Smooth muscle cell of the brain vasculature (primary cell): ENCODE measurements at places on chromosomes 2 and 18.

DNA sequence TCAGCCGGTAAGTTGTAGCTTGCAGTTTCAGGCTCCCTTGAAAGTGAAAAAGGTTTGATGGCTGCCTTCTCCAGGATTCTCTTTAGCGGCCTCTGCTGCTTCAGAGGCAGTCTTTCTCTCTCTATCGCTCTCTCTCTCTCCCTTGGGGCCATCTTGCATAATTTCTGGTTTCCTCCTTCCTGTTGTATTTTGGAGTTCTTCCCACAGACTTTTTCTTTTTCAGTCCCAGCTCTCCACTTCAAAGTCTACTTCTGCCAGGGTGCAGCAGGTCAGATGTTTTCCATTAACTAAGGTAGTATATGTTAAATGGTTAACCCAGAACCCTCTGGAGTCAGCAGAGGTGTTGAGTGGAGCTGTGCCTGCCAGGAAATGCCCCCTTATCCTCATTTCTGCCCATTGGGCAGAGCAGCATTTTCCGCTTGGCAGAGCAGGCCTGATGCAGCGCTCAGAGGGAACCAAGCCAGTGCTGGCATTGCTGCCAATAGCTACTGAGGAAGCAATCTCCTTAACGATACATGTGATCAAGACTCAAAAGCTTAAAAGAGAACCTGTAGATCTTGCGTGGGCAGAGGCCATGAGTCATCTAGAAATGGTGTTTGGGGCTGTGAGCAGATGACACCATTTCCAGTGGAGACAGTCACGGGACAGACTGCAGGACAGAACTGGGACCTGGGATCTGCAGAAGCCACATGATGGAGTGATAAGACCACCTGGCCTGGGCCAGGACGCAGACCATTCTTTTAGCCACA is 20.8 kb downstream of the DBI start:
- peak; percentile 40 for DNase-seq

GRCh38 chr2:212727751-212728150 is 189.1 kb upstream of the ERBB4 start:
- DNase-seq: no peak

GRCh38 chr2:20080839-20081415 is 29.5 kb upstream of the LAPTM4A start:
- DNase-seq: no peak

DNA sequence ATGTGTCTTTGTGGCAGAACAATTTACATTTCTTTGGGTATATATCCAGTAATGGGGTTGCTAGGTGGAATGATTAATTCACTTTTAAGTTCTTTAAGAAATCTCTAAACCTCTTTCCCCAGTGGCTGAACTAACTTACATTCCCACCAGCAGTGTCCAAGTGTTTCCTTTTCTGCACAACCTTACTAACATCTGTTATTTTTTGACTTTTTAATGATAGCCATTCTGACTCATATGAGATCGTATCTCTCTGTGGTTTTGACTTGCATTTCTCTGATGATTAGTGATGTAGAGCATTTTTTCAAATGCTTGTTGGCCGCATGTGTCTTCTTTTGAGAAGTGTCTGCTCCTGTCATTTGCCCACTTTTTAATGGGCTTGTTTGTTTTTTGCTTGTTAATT is 43.1 kb upstream of the PTH2R start:
- DNase-seq: no peak

DNA sequence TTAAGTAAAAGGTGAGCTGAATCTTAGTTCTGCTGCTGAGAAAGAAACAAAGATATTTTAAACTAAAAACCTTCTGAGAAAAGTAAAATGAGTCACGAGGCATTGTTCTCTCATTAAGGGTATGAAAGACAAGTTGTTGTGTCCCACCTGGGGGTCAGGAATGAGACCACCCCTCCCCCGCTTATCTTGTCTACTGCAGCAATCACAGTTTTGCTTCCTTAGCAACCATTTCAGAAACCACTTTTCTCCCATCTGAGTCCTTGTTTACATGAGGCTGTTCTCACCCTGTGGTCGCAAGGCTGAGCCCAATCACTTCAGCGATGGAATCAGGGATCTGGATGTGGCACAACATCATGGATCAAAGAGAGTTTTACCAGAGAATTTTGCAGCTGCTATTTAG is 377.6 kb upstream of the NETO1 start:
- no peak for DNase-seq

- DNase-seq: no peak
Observed at GRCh38 chr2:205024822-205025518, 479.7 kb downstream of the PARD3B start.

DNA sequence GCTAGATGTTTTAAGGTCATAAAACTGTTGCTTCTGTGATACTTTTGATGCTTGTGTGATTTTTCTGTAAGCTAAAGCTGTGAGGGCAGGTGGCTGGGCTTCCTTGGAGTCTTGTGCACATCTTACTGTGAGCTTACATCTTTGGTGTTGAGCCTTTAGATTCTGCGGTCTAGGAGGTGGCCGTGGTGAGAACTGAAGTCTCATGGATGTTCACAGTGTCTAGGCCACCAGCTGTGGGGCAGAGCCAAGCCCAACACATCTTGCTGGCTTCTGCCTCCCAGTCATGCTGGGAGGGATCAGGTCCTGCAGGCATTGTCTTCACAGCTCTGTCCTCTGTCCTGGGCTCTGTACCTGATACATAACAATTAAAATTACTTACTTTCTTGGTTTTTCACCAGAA is 219.7 kb upstream of the HS6ST1 start:
- DNase-seq: peak; percentile 87

DNA sequence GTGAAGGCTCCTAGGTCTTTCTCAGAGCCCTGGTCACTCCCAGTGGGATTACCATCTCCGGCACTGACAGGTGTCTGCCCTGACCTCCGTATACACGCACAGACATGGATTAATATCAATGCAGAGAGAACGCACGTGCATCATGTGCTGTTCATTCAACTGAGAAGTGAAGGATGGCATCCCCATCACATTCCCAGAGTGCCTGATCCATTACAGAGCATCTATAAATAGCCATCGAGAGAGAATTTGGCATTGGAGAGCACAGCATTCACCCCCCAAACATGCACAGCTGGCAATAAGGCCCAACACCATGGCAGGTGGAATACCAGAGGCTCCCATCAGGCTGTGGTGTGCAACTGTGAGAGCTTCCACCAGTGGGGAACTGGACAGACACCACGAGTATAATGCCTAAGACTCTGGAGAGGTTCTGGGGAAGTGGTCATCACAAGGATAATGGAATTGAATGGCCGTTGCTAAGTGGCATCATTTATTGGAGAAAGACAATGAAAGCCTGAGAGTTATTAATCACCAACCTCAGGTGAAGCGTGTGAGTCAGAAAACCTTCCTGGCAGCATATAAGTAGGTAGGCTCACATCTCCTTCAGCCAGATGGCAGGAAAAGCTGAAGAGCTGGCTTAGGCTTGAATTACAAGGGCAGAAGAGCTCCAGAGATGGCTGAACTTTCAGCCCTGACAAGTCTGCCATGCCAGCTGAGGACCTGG is 244.5 kb upstream of the ID2 start:
- no peak for DNase-seq

- DNase-seq: no peak
Observed at GRCh38 chr18:48854780-48855179, 96.0 kb downstream of the SMAD7 start.
